ENCODE measurements at places on chromosomes 1 and 21. TPM values are rescaled to one million over a fixed set of nuclear protein-coding genes. Genes with fewer than 3 reads are reported as not detected.

DNA sequence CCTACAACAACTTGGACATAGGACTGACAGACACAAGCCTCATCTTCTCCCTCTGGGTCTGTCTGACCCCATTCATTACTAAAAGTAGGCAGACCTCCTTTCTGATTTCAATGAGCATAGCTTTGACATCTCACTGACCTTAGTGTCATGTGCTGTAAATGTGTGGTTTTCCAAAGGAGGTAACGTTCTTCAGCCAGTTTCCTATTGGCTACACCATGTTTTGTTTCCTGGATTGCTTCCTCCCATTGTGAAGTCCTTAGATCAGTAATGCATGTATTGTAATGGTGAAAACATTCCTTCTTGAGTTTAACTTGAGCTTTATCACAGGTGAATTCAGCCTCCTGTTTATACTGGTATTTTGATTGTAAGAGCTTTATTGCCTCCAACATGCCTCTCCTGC lies 20.6 kb downstream of the STXBP3 start:
- no peak for DNase-seq
- H3K36me3 ChIP-seq: peaks cover 8% of the 10 kb centered on the region
- peaks cover 5% of the 10 kb centered on the region for H3K4me1 ChIP-seq
- no peak overlapping the region for H3K4me3 ChIP-seq

- peaks cover 15% of the 10 kb centered on the region for H3K27me3 ChIP-seq
- no peaks in the 10 kb centered on the region for H3K36me3 ChIP-seq
- H3K4me1 ChIP-seq: peaks cover 20% of the 10 kb centered on the region
- no peak for DNase-seq
- no peak overlapping the region for H3K27ac ChIP-seq
- H3K4me3 ChIP-seq: no peak overlapping the region
Measured at GRCh38 chr1:180908074-180908765, 4.5 kb upstream of the KIAA1614 start.

DNA sequence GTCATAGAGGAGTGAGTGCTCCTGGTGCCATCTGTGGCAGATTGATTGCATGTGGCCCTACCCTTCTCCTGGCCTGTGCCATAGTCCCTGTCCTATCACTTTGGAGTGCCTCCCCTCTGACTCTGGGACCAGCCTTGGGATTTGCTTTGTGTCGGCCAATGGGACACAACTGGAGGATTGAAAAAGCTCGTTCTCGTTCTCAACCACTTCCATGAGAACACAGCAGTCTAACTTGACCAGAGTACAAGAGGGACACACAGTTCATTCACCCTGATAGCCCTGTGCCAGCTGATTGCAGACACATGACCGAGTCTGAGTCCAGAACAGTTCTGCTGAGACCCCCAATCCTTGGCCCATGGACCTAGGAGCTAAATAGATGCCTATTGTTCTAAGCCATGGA lies 47.8 kb downstream of the C1orf198 start:
- no peaks in the 10 kb centered on the region for H3K27me3 ChIP-seq
- no peak overlapping the region for H3K27ac ChIP-seq
- DNase-seq: no peak
- H3K4me3 ChIP-seq: no peak overlapping the region
- H3K4me1 ChIP-seq: peaks cover 27% of the 10 kb centered on the region

DNA sequence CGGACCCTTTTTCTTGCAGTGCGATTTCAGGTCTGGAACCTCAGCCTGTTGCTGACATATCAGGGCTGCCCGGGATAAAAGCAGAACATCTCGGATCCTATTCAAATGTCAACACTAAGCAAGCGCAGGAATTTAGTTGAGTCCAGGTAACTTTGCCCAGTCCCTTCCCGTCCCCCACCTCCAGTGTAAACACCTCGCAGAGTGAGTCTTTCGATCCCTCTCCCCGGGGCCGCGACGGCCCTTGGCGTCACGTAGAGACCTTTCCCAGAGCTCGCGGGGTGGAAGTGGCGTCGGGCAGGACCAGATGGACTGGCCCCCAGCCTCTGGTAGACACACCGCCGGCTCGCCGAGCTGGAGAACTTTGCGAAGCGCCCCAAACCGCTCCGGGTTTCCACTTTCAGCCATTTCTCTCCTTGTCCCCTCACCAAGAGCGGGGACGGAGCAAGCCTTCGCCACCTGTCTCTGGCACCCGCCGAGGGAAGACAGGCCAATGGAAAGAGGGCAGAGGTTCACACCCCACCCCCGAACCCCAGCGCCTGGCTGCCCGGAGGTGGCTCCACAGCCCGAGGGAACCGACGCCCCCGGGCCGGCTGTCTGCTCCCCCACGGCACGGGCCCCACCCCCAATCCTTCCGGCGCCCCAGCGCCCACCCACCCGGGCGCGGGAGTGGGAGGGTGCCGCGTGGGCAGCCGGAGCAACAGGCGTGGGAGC lies 570 bp downstream of the KCND3 start:
- peak; percentile 3 for DNase-seq
- peaks cover 11% of the 10 kb centered on the region for H3K4me1 ChIP-seq
- peaks cover 90% of the 10 kb centered on the region for H3K27me3 ChIP-seq
- peak overlapping the region; percentile 84 for H3K4me3 ChIP-seq
- H3K27ac ChIP-seq: no peak overlapping the region

The E2F2 gene
- 23.5 TPM for total RNA-seq

The RHBDL2 gene
- total RNA-seq: not detected

DNA sequence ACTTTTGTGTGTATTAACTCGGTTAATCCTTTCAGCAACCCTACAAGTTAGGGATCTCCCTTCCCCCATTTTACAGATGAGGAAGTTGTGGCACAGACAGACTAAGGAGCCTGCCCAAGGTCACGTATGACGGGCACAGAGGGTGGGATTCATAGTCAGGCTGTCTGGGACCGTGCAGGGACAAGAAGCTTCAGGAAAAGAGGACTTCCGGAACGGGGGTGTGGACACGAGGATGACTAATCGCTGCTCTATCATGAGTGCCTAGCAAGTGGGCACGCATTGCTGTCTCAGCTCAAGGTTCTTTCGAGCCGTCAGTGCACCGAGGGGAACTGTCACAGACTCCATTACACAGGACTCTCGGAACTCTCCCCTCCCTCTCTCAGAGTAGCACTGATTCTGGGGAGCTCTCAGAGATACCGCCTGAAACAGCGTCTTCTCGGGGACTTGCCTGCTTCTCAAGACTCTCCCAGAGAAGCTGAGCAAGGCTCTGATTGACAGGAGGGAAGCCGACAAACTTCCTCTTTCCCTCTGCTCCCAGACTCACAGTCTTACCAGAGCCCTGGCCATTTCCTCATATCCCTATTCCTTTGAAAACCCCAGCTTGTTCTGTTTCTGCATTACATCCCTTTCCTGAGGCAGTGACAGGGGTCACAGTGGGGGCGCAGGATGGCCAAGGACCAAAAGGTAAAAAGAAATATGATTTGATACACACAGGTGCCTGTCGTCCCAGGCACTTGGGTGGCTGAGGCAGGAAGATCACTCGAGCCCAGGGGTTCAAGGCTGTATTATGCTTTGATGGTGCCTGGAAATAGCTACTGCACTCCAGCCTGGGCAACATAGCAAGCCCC lies 14.4 kb downstream of the FHAD1 start:
- H3K27me3 ChIP-seq: no peaks in the 10 kb centered on the region
- H3K4me3 ChIP-seq: no peak overlapping the region
- peaks cover 14% of the 10 kb centered on the region for H3K4me1 ChIP-seq
- no peak overlapping the region for H3K27ac ChIP-seq
- H3K36me3 ChIP-seq: no peaks in the 10 kb centered on the region

DNA sequence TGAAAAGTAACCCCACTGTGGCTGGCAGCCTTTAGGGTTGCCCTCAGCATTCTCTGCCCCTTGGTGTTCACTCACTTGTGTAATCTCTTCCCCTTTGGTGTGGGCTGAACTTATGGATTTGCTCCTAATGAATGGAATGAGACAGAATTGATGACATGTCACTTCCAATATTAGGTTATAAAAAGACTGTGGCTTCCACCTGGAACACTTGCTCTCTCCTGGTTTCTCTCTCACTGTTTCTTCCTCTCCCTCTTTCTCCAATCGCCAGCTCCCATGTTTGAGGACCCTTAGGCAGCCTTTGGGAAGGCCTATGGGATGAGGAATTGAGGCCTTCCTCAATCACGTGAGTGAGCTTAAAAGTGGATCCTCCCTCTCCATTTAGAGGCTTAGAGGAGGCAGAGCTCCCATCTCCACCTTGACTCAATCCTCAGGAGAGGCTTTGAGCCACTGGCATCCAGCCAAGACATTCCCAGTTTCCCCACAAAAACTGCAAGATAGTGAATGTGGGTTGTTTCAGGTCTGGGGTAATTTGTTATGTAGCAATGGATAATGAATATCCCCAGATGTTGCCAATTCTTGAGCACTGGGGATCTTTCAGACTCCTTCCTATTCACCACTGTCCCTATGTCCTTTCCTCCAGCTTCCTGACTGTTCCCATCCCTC lies 95.5 kb upstream of the CD34 start:
- no peak overlapping the region for H3K4me3 ChIP-seq
- H3K4me1 ChIP-seq: no peaks in the 10 kb centered on the region
- DNase-seq: no peak
- no peaks in the 10 kb centered on the region for H3K36me3 ChIP-seq
- no peaks in the 10 kb centered on the region for H3K27me3 ChIP-seq
- peak overlapping the region; percentile 10 for H3K27ac ChIP-seq

- no peak for DNase-seq
- peaks cover 10% of the 10 kb centered on the region for H3K4me1 ChIP-seq
- H3K27ac ChIP-seq: peak overlapping the region; percentile 23
- H3K4me3 ChIP-seq: no peak overlapping the region
Measured at GRCh38 chr21:30240661-30241060, 24.8 kb upstream of the CLDN8 start.

The AIRE gene
- not detected for total RNA-seq

DNA sequence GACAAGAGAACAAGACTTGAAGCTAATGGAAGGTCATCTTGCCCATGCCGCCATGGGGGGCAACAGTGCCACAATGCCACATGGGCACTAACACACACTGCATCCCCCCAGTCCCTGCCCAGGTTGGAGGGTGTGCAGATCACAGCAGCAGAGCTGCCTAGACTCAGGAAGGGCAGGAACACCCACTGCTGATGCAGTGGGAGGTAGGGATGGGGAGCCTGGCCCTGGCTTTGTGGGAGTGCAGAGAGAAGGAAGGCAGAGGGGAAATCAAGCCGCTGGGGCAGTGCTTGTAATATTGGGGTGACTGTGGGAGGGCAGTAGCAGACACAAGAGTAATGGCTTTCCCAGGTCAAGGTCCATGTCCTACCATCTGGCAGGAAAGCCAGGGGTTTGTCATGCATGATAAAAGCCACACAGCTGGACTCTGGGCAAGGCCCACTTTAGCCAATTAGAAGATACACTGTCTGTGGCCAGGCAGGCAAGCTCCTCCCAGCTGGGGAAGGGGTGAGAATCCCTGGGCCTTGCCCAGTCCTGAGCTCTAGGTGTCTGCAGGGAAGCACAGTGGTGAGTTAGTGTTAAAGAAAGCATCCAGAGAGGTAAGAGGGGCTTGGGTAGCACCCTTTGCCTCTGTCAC lies 25.4 kb upstream of the MEF2D start:
- no peak overlapping the region for H3K4me3 ChIP-seq
- H3K4me1 ChIP-seq: peaks cover 5% of the 10 kb centered on the region
- H3K27ac ChIP-seq: no peak overlapping the region
- H3K27me3 ChIP-seq: no peaks in the 10 kb centered on the region

The ZYG11A gene
- 0.14 TPM for total RNA-seq

DNA sequence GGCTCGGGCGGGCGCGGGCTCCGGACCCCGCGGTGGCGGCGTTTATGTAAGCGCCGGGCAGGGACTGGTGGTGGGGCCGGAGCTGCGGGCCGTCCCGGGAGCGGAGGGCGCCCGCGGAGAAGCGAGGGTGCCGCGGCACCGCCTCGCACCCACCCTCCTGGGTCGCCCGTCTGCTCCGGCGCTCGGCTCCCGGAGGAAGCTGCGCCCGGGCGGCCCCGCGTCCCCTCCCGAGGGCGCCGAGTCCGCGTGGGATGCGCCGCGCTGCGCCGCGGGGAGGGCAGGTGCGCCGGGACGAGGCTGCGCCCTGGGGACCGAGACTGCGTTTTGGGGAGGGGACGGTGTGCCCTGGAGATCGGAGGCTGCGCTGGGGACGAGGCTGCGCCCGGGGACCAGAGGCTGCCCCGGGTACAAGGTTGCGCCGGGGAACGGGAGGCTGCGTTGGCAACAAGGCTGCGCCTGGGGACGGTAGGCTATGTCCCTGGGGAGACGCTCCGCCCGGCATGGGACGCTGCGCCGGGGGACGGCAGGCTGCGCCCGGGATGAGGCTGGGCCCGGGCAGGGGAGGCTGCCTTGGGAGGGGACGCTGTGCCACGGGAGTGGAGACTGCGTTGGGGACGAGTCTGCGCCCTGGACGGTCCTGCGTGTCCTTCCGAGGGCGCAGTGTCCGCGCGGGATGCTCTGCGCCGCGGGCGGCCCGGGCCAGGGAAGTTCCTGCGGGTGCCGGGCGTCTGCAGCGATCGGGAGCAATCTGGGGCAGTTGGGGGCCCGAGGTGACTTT lies 627 bp downstream of the ADARB1 start:
- H3K27ac ChIP-seq: no peak overlapping the region
- H3K4me3 ChIP-seq: peak overlapping the region; percentile 86
- H3K27me3 ChIP-seq: peaks cover 29% of the 10 kb centered on the region
- DNase-seq: peak; percentile 35
- no peaks in the 10 kb centered on the region for H3K36me3 ChIP-seq
- H3K4me1 ChIP-seq: peaks cover 23% of the 10 kb centered on the region

GRCh38 chr1:104100115-104100514 lies 350.4 kb downstream of the AMY1C start:
- no peaks in the 10 kb centered on the region for H3K4me1 ChIP-seq
- no peaks in the 10 kb centered on the region for H3K27me3 ChIP-seq
- no peak overlapping the region for H3K4me3 ChIP-seq
- no peak overlapping the region for H3K27ac ChIP-seq

The GNL2 gene
- 73.1 TPM for total RNA-seq

The VANGL2 gene
- 106 TPM for total RNA-seq

The COP1 gene
- 48.4 TPM for total RNA-seq

DNA sequence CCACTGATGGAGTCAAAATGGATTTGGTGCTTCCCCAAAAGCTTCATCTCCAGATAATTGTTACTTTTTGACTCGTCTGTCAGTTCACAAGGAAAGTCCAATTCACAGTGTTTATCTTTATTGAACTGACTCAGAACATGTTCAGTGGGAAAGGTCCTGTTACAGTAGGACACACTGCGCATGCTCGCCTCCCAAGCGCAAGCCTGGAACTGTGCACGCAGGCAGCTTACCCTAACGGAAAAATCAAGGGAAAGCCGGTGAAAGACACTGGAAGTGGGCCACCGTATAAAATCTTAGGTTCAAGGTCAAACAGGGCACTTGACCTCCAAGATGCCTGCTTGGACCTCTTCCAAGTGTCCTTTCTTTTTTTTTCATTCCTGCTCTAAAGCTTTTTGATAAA lies 174.6 kb downstream of the USP25 start:
- H3K27ac ChIP-seq: no peak overlapping the region
- no peak overlapping the region for H3K4me3 ChIP-seq
- H3K4me1 ChIP-seq: no peaks in the 10 kb centered on the region
- no peak for DNase-seq
- no peaks in the 10 kb centered on the region for H3K27me3 ChIP-seq
